Right renal cortex interstitium (tissue), 3 donors: ENCODE measurements at places on chromosomes 4 and X.

DNA sequence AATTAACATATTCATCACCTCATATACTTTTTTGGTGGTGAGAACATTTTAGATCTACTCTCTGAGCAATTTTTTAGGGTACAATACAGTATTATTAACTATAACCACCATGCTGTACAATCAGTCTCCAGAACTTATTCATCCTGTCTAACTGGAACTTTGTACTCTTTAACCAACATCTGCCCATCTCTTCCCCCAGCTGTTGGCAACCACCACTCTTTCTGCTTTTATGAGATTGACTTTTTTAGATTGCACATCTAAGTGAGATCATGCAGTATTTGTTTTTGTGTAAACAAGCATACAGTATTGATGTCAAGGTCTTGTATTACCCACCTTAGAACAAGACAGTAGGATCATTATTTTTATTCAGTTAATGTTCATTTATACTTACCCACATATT, 516.8 kb downstream of the RPA4 start:
- DNase-seq: no peak

DNA sequence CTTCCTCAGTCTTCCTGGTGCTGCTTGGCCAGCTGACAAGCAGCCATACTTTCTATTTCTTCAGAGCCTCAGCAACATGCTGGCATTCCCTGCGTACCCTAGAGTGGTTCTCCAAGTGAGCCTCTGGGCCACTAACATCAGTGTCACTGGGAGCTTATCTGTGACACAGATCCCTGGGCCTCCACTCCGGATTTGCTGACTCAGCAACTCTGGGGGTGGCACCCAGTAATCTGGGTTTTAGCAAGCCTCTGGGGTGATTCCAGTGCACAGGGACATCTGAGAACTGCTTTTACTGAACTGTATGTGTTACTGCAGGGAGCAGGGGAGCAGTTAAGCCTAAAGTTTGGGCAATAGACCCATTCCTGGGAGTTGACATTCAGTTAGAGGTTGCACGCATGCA, 28.2 kb upstream of the HMGB3 start:
- no peak for DNase-seq

DNA sequence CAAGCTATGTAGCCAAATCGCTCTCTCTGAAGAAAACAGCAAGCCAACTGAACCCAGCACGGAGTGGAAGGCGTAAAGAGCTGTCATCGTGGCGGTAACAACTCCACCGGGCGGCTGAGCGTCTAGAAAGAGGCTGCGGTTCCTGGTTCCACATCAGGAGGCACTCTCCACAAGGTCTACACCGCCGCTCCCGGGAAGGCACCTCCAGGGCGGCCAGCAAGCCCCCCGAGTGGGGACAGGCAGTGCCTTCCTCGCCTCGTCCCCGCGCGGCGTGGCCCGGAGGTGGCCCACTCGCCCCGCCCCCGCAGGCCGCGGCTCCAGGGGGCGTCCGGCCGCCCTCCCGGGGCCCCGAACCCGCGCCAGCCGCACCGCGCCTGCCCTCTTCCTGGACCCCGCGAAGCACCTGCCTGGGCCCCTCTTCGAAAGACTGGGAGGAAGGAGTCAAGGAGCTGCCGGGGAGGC, 755 bp downstream of the KLHL8 start:
- DNase-seq: no peak

- DNase-seq: no peak
Observed at GRCh38 chr4:118772081-118772766, 63.7 kb downstream of the SEC24D start.

DNA sequence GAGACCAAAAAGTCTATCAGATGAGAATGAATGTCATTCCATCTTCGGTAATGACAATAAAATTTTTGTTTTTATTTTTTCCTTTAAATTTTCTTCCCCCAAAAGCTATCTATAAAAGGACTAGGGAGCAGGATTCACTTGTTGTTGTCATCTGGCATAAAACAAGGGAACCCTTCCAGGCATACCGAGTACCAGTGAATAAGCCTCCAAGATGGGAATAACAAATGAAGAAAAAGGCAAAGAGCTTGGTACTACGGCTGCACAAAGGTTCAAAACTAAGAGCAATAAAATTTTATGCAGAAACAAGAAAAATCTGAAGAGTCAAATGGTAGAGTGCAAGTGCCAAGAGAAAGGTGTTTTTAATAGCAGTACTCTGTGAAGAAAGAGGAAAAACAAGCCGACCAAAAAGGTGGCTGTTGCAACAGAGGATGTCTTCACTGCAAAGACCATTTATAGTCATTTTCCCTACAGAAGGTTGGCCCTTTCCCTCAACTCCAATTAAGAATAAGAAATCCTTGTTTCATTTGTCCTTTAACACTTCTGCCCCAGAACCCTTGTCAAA, 25.8 kb downstream of the PPP3CA start:
- no peak for DNase-seq

DNA sequence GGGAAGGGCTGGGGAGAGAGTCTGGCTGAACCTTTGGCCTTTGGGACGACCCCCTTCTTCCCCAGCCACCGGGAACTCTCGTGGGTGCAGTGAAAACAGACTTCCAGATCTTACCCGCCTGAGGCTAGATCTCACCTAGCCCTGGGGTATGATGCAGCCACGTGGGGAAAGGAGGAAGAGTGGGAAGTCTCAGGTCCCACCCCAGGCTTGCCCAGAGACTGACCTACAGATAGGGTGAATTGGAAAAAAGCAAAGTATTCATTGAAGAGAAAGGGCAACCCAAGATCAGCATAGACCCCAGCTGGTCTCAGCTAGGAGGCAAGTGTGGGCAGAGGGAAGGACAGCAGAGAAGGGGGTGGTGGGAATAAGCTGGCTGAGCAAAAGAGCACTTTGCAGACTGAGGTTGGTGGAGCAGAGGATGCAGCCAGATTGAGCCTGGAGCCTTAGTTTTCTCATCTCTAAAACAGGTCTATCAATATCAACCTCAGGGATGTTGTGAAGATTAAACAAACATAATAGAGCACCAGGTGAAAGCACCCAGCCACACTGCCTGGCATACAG, 4.2 kb upstream of the EFNB1 start:
- no peak for DNase-seq

GRCh38 chrX:19842542-19842941, 44.9 kb downstream of the SH3KBP1 start:
- DNase-seq: no peak

DNA sequence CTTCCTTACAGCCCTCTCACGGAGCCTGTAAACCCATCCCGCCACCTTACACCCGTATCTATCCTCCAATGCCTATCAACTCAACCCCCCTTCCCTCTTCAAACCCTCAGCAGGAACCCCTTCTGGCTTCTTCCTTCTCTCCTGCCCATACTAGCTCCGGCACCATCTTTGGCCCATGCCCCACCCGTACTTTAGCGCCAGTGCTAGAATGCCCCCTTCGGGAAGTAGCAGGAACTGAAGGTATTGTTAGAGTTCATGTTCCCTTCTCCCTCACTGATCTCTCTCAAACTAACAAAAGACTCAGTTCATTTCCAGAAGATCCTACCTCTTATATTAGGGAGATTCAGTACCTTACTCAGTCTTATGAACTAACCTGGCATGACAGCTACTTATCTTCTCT, 2.7 kb upstream of the UGT2B15 start:
- no peak for DNase-seq

DNA sequence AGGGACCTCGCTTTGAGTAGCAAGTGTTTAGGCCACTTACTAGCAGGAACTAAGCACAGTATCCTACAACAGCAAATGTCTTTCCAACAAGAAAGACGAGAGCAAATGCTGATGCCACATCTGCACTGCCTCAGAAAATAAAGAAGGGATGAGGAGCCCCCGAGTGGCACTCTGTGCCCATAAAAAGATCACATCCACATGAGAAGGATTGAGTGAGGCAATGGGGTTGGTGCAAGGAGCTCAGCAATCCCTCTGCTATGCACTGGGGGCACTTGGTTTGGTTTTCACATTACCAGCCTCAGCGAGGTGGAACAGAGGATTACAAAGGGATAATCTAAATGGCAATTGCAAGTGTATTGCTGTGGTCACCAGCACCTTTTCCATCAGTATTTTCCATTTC, 252.8 kb upstream of the SLC7A11 start:
- peak; percentile 8 for DNase-seq

DNA sequence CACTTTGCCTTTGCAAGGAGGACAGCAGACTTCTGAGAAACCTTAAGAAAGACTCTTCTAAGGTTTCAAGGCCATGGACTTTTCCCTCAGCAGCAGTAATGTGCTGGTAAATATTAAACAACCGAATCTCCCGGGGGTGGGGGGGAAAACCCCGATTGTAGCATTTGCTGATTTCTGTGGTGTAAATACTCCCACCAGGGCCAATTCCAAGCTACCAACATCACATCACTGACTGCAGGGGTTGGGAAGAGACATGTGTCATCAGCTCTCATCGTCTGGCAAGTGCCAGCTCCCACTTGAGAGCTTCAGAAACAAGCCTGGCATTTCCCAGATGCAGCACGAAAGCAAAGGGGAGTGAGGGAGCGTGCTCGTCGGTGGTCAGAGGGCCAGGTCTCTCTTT, 101.2 kb downstream of the BCOR start:
- no peak for DNase-seq

DNA sequence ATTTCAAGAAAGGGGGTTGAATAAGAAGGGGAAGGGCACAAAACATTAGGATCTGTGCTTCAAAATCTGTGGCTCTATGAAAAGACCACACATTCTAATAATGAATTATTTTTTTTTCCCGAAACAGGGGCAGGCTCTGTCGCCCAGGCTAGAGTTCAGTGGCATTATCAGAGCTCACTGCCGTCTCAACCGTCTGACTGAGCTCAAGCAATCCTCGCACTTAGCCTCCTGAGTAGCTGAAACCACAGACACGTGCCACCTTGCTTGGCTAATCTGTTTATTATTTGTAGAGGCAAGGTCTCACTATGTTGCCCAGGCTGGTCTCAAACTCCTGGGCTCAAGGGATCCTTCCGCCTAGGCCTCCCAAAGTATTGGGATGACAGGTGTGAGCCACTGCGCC, 33.4 kb downstream of the ACSL1 start:
- DNase-seq: no peak

GRCh38 chr4:167424341-167425256, 190.3 kb upstream of the SPOCK3 start:
- no peak for DNase-seq

- DNase-seq: no peak
Observed at GRCh38 chrX:153910446-153910845, 6.0 kb downstream of the AVPR2 start.

DNA sequence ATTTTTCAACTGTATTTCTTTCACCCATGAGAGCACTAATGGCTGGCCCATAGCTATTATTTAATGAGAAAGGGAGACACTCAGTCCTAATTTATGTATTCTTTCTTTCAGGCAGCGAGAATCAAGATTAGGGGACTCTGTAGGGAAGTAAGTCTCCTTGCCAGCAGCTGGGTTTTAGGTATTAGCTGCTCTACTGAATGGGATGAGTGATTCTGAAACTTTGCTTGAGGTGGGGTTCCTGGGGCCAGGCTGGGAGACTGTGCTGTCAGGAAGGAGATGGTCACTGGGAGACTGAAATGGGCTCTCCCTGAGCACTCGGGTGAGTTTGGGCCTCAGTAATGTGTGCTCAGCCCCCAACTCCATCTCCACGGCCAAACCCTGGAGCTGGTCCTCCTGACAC, 78.7 kb downstream of the LNX1 start:
- DNase-seq: no peak

- no peak for DNase-seq
Observed at GRCh38 chrX:110215411-110215810, 102.5 kb downstream of the AMMECR1 start.

GRCh38 chr4:68272860-68273259, 27.4 kb upstream of the TMPRSS11B start:
- no peak for DNase-seq

DNA sequence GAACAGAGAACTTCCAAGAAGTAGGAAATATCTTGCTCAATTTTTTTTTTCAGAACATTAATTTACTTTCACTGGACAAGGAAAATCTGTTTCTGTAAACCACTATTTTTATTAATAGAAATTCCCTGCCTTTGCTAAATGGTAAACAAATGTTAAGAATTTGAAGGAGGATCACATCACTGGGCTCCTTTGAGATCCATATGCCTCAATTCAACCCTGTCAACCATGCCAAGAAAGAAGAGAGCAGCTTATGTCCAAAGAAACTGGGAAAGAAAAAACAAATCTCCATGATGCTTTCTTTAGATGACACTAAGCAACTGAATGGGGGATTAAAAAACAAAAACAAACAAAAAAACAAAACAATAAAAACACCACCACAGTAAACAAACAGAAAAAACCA, 47.7 kb downstream of the LNX1 start:
- DNase-seq: no peak

GRCh38 chr4:2395038-2395437, 23.4 kb downstream of the ZFYVE28 start:
- no peak for DNase-seq

GRCh38 chr4:85587952-85588351, 113.0 kb downstream of the ARHGAP24 start:
- DNase-seq: no peak

GRCh38 chr4:10856271-10856782, 171.8 kb upstream of the CLNK start:
- no peak for DNase-seq

DNA sequence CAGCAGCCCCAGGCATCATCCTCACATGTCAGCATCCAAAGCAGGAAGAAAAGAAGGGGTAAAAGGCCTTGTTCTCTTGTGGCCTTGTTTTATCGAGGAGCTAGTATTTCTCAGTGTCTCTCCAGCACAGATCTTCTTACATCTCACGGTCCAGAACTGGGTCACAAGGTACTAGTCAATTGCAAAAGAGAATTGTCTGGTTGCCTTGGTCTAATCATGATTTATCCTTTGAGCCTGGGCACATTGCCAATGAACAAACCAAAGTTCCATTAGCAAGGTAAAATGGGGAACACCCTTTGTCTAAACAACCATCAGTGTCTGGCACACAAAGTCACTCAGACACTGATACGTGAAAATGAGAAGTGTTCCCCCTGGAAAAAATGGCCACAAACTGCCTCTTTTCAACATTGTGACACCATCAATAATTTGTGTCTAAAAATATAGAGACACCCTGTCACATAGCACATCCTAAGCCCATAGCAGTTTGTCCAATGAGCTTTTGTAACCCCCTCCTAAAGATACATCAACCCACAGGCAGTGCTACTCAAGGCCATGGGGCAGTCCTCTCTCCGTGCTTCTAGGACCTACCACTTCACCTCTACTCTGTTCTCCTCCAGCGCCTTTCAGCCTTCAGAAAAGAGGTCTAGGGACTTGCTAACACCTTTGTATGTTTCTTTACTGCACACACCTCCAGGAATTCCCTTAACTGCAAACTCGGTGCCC, 534.4 kb downstream of the MID1IP1 start:
- no peak for DNase-seq

GRCh38 chr4:1725521-1725920, 4.2 kb downstream of the TACC3 start:
- no peak for DNase-seq

- no peak for DNase-seq
Observed at GRCh38 chrX:19137067-19137466, 14.8 kb upstream of the ADGRG2 start.

DNA sequence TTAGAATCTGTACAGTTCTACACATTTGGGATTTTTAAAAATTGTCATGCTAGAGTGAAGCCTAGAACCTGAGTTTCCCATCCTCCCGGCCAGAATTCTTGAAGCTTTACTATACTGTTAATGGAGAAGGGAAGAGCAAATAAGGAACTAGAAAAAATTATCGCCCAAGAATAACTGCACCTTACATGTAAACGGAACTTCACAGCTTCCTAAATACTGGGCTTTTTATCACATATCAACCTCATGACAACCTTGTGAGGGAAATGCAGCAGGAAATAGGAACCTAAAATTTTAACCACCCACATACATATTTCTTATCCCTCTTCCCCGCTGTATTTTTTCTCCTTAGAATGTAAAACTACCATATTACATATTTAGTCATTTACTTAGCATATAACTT, 19.3 kb downstream of the ARHGEF9 start:
- no peak for DNase-seq
